ENCODE measurements at places on chromosomes 2 and 18.

DNA sequence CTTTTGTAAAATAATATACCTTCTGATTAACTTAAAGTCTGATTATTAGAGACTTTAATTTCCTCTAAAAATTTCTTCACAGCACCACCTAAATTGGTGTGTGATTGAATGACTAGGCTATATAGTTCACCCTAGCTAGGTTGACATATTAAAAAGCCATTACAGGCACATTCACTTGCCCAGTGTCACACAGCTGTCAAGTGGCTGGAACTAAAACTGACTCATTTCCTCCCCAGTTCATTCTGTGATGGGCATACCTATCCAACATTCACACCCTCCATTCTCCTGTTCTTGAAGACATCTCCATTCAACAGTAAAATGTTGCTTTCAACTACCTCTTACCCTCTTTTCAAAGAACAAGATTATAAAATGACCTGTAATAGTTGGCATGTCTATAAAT is 334.5 kb downstream of the ARHGAP15 start:
- no peak for DNase-seq

GRCh38 chr2:73034661-73035375 is 36.7 kb downstream of the SFXN5 start:
- DNase-seq: no peak

DNA sequence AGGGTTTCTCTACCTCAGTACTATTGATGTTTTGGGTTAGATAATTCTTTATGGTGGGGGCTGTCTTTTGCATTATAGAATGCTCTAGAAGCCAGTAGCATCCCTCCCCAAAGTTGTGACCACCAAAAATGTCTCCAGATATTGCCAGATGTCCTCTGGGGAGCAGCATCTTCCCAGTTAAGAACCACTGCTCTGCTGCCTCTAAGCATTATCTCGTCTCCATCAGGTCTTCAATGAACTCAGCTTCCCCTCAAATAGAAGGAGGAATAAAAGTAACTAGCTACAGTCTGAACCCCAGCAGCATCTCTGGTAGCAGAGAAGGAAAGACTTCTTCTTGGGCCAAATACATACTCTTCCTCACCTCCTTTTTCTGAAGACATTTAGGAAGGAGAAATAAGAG is 244.1 kb downstream of the AGPS start:
- DNase-seq: no peak

DNA sequence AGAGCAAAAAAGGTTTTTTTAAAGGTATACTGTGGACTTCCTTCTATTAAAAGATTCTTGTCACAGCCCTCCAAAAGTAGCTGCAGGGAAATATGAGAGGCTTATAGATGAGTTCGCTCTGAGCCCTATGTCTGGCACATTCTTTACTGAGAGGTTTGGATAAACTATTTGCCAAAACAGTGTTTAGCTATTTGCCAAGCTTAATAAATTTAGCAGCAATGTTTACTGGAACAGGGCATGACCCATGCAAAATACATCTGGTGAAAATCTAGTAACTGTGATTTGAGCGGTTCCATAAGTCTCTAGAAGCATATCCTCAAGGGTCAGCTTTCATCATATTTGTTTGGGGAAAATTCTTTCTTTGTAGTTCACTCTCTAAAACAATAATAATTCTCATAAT is 1696.7 kb upstream of the PIK3C3 start:
- DNase-seq: no peak

DNA sequence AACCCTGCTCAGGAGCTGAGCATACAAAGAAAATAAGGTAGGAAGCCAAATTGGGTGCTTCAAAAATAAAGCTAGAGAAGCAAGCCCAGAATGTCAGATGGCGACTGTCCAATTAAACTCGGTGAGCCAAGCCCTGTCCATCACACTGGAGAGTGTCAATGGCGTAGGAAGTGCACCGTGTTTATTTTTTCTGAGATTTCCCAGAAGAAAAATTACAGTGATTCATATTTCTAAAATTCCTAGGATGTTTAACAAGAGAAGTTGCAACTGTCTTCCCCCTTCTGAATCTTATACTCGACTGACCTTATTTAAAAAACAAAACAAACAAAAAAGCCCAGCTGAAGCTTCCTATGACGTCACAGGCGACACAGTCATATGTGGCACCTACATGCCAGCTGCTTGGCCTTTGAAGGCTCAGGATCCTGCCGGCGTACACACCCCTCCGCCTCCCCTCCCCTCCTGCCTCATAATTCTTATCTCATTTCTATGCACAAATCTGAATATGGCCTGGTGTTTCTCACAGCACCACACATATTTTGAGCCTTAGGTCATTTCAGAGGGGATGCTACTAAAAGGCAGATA is 60.8 kb downstream of the MBP start:
- no peak for DNase-seq

- no peak for DNase-seq
These were observed 163.3 kb upstream of the ZEB2 start for GRCh38 chr2:144683107-144683753.

DNA sequence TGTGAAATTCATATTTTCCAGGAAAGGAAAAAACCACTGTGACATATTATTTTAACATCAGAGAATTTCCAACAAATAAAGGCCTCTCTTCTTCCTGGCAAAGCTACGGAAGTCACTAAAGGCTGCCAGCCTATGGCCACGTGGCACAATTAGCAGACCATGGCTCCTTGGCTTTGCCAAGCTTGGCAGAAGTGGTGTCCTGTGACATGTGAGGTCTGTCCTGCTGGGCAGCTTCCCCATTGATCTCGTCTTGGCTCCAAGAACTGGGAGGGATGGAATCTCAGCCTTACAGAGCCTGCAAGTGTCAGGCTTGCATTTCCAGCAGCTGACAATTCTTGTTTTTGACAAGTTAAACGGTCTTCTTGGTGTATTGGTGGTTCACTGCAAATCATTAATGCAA is 226.9 kb upstream of the THSD7B start:
- no peak for DNase-seq

DNA sequence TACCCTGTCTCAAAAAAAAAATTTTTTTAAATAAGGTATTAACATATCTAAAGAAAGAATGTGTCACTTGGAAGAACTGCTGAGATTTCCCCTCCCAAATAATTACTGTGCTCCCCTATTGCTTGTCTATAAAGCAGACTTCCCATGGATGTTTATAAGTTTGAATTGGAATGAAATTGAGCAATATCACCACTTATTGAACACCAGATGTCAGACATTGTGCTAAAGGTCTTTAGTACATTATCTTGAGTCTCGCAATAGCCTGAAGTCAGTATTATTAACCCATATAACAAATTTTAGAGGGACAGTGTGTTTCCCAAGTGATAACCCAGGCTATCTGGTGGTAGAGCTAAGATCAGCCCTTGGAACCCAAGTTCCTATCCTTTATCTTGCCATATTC is 102.9 kb upstream of the MSH2 start:
- no peak for DNase-seq

GRCh38 chr2:219159771-219160185 is 837 bp downstream of the NHEJ1 start:
- DNase-seq: no peak

DNA sequence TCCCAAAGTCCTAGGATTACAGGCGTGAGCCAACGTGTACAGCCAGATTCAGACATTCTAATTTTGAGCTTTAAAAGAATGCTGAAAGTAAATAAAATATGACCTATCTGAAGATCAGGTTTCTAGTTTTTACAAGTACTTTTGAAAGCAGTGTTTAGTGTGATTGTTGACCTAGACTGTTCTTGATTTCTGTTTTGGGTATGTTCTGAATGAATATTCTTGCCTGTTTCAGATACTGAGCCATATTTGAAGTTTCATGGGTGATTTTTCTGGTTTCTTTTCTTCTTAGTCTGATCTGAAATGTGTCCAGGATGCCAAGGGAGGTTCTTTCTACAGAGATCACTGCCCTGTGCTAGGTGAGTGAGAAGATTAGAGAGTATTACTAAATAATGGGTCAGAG is 37.2 kb downstream of the MIB1 start:
- no peak for DNase-seq

- no peak for DNase-seq
These were observed 6.3 kb downstream of the OSR1 start for GRCh38 chr2:19351899-19352697.
